ENCODE measurements at places on chromosomes 2 and 18.

DNA sequence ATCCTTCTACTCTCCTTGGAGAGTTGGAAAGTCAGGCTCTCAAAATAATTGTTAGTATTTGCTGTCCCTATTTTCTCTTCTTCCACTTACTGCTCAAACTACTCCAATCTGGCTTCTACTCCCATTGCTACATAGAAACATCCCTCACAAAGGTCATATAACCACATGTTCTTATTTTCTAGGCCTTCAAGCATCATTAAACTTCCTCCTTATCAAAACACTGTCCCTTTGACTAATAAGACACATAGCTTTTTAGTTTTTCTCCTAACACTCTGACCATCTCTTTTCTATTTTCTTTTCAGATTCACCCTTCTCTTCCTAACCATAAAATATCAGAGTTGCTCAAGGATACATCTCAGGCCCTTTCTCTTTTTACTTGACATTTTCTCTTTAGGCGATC lies 148.3 kb downstream of the MBD2 start:
- DNase-seq, result no peak

GRCh38 chr2:42557306-42557705 lies 11.1 kb upstream of the MTA3 start:
- no peak for DNase-seq

DNA sequence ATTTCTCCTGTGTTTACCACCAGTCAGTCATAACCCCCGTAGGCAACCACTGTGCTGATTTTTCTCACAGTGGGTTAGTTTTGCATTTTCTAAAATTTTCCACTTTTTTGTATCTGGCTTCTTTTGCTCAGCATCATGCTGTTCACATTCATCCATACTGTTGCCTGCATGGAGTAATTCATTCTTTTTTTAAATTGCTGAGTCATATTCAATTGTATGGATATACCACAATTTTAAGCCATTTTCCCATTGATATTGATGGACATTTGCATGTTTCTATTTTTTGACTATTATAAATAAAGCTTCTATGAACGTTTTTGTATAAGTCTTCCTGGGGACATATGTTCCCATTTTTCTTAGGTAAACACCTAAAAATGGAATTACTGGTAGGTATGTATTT lies 40.5 kb downstream of the ASB18 start:
- no peak for DNase-seq

- DNase-seq, result no peak
Observed at GRCh38 chr2:217915706-217916105, 87.1 kb downstream of the TNS1 start.

- no peak for DNase-seq
Observed at GRCh38 chr2:118371515-118371914, 283.2 kb downstream of the INSIG2 start.

DNA sequence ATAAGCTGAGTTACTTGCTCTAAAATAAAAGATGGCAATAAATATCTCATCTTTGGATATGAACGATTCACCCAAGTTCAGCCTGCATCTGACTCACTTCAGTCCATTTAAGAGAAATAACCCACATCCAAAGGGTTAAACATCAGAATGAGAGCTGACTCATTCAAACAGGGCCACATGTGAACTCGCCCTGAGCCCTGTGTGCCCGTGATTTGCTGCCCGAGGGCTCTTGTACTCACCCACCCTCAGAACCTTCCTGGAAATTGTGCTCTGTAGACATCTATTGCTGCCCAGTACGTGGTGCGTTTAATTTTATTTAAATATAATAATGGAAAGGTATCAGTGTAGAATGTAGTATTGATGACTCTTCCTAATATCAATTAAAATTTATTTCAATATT lies 66.9 kb upstream of the RBM44 start:
- peak; percentile 67 for DNase-seq

- no peak for DNase-seq
Observed at GRCh38 chr2:206543073-206543472, 99.2 kb upstream of the FAM237A start.

DNA sequence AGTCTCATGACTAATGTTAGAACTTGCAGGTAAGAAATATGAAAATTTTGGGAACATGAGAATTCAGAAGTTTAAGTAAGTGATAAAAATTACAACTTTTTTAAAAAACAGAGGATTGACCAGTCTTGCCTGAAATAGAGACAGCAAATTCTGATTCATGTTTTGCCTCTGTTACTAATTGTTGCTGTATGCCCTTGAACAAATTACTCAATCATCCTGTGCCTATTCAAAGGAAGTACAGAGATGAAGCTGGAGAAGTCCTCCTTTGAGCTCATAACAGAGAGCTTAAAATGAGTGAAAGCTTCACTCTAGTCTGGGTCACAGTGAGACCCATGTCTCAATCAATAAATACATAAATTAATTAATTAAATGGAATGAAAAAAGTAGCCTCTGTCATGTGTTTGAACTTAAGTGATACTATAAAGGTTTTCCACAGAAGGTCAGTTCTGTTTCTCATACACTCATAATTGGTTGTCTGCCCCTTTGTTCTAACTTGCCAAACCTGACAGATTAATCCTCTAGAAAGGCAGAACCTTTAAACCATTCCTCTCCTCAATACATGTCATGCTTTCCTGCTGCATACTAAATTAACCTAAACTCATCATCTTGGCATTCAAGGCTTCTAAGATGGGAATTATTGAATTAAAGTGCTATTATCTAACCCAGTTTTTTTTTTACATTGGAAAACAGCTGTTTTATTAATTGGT lies 374.6 kb upstream of the LRATD1 start:
- DNase-seq, result no peak

Measured in kidney epithelial cell (primary cell).